ENCODE measurements at places on chromosomes 12 and 14.

DNA sequence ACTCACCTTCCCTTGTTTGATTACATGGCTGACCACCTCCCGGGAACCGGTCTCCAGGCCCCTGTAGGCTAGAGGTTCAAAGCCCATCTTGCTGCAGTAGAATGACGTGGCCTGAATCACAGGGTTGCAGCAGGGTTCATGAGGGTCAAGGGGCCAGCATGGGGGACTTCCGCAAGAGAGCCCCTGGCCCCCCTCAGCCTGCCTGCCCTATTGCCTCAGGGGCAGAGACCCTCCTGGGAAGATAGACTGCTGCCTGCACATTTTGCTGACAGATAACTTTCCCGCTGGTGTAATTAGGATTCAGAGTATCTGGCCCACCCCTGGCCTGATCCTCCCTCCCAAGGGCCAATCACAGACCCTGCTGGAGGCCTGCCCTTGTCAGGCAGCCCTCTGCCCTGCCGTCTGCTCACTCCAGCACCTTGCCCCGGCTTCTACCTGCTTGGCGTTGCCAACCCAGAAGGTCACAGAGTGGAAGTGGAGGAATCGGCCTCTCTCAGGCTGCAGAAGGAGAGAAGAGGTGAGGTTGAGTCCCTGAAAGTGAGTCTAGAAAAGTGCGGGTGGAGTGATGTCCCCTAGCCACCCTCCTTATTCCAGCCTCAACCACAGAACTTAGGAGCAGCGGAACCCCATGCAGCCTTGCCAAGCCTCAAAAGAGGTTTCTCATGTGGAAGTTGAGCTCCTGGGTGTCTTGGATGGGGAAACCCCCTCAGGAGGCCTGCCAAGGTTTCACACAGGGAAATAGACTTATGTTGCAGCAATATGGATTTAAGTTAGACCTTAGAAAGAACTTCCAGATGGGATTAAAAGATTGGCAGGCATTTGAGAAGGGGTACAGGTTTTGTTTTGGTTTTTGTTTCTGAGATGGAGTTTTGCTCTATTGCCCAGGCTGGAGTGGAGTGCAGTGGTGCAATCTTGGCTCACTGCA lies 1.1 kb downstream of the HPD start:
- no peak for DNase-seq

DNA sequence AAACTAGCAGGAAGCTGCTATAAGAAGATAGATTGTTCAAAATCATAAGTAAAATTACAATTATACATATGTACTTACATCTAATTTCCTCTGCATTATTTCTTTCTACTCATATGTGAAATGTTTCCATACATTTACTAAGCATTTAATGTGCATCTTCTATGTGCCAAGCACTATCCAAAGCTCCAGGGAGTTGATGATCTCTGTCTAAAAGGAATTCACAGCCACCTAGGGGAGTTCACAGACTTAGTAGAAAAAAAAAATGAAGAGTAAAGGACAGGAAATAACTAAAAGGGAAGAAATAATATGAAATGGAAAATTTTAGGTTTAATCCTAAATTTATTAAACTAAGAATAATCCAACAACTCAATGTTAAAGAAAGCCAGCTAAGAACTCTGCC lies 91.7 kb downstream of the EFCAB11 start:
- DNase-seq = no peak

- DNase-seq = no peak
Observed at GRCh38 chr12:41942354-41942753, 202.3 kb downstream of the GXYLT1 start.

DNA sequence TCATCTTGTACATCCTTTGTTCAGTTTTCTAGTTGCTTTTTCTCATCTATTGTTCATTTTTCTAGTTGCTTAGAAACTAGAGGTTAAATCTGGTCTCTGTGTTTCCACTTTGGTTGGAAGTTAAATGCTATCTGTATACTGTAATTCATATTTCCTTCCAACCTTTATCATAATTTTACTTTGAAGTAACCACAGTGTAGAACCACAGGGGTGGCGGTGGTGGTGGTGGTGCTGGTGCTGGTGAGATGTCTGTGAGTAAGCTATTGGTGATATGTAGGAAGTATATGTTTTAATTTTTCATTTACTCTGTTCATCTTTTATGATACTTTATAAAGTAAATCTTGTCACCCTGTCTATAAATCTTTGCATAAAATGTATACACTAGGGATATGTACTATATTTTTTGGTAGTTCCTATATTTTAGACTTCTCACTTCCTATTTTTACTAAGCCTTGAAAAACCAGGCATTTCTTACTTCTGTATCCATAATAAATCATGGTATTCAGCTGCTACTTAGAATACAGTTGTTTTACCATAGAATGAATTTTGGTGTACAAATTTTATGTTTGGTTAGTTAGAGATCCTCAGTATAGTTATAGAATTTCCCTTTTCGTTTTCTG lies 31.9 kb downstream of the CCDC91 start:
- no peak for DNase-seq

- DNase-seq = peak; percentile 91
Observed at GRCh38 chr14:101836135-101836534, 74.6 kb downstream of the PPP2R5C start.

GRCh38 chr12:77161944-77162343 lies 96.6 kb upstream of the E2F7 start:
- DNase-seq = no peak

Measured in osteoblast (primary cell).